Aorta (tissue), 5 donors: ENCODE measurements at places on chromosomes 4 and X. TPM values are rescaled to one million over a fixed set of nuclear protein-coding genes. Genes with fewer than 3 reads are reported as not detected.

The OTC gene
- total RNA-seq = 1.4 TPM

The FOXR2 gene
- not detected for total RNA-seq

The SSX1 gene
- total RNA-seq = not detected

The ARMCX2 gene
- total RNA-seq = 36.3 TPM

The FAM241A gene
- 7.1 TPM for total RNA-seq
